ENCODE measurements at places on chromosomes 5 and 9.

DNA sequence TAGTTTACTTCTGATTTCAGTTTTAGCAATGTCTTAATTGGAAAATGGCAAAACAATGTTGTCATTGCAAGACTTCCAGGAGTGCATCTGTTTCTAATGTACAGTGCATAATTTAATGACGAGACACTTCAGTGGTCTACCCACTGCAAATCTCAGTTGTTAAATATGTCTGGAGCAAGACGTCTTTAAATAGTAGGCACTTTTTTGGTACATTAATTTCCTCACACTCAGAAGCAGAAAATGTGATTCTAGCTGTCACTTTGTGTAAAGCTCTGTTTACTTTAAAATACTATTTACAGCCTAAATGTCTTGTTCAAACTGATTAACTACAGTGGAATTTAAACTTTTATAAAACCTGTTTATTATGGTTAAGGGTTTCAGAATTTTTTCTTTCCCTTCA is 815.5 kb downstream of the TLE1 start:
- DNase-seq: no peak

DNA sequence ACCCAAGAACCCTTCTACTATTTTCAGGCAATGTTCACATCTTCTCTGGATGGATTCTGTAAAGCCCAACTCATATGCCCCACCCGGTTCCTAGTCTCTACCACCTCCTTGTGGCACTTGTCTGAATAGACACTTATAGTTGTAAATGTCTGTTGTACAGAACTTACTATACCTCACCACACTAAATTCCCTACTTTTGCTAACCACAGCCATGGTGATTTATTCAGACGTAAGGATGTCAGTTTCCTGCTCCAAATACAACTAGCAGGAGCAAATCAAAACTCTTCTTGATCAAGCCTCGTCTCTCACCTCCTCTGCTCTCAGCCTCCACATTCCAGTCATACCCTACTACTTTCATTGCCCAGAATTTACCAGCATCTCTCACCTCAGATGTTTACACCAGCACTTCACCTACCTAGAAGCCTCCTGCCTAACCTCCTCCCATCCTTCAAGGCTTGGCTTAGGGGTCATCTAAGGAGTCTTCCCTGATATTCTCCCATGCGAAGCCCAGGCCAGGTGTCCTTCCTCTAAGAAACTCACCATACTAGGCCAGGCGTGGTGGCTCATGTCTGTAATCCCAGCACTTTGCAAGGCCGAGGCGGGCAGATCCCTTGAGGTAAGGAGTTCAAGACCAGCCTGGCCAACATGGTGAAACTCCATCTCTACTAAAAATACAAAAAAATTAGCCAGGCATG is 75.5 kb downstream of the MAPKAP1 start:
- DNase-seq: peak; percentile 46

GRCh38 chr5:81849770-81850367 is 99.0 kb upstream of the SSBP2 start:
- DNase-seq: no peak

GRCh38 chr5:133685402-133686018 is 73.2 kb upstream of the FSTL4 start:
- DNase-seq: no peak
